ENCODE measurements at places on chromosomes 1 and 21.

DNA sequence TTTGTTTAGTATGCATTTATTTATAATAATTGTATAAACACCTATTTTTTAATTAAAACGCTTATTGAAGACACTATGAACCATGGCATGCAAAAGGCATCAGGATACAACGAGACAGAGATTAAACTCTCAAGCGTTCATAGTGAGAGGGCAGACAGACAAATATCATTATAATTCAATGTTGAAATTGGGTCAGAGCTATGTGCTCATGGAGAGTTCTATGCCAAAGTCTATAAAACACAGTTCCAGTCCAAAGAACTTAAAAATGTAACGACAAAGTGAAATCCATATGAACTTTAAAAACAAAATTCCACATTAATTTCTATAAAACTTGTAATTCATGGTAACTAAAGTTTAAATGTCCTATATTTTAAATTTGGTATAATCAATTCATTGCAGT lies 724.0 kb downstream of the LTN1 start:
- DNase-seq, result no peak

DNA sequence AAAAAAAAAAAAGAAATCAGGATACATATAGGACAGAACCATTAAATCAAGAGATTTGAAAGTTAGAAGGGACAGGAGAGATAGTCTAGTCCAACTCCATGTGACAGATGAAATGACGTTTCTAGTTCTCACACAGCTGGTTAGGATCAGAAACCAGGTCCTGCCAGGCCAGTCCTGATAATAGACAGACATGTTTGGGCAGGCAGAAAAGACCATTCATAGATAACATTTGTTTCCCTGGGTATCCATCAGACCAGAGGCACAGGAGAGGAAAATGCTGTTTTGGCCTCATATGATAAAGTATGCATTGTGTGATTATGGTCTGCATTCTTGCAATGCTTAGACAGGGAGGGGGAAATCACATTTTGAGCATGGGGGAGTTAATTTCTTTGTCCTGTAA lies 29.3 kb downstream of the ZBTB8B start:
- DNase-seq, result no peak

DNA sequence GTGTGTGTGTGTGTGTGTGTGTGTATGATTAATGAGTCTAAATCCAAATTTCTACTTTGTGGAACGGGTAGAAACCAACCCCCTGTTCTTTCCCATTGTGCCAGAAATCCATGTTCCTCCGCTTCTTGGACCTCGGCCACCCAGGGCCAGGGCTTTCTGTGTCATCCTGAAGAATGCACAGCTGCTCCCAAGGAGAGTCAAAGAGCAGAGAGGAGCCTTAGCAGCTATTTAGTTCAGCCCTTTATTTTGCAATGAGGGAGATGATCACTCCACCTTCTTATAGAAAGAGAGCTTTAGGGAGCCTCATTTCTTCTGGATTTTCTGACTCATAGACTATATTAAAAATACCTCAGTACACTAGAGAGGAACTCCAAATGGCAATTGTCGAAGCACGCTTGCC lies 489.3 kb upstream of the VAMP3 start:
- no peak for DNase-seq

DNA sequence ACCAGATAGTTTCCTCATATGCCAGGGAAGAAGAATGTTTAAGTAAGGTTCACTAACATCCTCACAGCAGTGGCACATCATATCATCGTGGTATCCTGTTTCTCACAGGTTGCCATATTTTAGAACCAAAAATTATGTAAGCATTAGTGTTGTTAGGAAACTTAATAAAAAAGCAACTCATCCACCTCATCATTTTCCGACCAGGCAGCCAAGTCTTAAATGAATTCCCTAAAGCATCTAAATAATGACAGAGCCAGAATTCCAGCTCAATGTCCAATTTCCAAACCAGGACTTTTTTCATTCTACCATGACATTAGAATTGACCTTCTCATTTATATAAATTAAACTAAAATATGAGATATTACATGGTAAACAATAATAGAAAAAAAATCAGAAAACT lies 272.7 kb downstream of the NTNG1 start:
- DNase-seq, result no peak

DNA sequence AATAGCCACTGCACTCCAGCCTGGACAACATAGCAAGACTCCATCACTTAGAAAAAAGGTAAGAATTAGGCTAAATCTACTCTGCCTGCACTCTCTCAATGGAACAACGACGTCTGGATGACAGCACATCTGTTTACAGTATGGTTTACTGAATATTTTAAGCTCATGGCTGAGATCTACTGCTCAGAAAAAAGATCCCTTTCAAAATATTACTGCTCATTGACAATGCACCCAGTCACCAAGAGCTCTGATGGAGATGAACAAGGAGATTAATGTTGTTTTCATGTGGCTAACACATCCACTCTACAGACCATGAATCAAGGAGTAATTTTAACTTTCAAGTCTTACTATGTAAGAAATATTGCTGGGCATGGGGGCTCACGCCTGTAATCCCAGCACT lies 58.0 kb downstream of the SLC27A3 start:
- no peak for DNase-seq

DNA sequence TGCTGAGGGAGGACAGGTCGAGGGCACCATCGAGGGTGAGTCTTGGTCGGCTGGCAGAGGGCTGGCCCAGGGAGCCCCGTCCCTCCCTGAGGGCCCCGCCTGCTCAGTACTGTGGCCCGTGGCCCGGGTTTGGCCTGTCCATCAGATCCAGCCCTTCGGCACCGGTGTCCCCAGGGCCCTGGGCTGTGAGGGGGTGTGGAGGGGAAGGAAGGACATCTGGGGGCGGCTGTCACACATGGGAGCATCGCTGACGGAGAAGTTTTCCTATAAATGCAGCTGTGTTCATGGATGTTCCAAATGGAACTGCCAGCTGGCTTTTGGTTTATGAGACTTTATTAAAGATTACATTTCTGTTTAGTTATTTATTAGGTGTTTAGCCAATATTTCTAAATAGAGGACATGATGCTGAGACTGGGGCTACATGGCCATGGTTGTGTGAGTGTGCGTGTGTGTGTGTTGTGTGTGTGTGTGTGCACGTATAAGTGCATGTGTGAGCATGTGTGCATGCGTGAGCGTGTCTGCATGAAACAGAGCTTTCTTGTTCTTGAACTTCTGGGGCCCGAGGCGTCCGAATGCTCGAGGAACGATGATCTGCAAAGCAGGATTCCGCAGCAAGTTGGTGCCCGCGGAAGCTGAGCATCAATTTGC lies 54.3 kb downstream of the SLX9 start:
- no peak for DNase-seq

DNA sequence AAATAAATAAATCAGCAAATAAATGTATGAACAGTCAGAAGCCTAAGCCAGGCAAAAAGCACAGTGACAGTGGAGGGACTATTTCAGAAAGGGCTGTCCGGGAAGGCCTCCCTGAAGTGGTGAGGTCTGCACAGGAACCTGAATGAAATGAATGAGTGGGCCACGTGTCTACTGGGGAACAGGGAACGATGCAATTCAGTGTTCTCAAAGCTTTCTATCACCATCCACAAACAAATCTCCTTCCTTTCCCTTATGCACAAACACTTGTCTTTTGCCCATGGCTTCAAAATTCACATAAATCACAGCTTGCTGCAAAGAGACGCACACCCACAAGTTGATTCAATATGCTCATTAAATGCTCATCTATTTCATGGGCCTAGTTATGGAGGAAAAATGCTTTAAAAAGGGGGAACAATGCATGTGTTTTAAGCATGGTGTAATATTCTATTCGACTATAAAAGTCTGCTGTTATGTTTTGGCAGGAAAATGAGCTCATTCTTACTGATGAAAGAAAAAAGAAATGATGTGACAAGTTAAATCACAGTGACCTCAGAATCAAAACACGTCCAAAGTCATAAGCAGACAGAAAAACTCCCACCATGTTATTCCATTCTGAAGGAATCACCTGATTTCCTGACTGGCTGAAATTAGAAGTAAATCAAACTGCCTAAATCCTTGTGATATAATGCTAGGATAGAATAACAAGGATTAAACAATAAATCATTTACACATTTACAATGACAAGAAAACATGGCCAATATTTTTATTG lies 21.6 kb downstream of the URB1 start:
- DNase-seq, result no peak

- DNase-seq, result no peak
Measured at GRCh38 chr21:37783016-37783415, 133.2 kb downstream of the KCNJ6 start.

DNA sequence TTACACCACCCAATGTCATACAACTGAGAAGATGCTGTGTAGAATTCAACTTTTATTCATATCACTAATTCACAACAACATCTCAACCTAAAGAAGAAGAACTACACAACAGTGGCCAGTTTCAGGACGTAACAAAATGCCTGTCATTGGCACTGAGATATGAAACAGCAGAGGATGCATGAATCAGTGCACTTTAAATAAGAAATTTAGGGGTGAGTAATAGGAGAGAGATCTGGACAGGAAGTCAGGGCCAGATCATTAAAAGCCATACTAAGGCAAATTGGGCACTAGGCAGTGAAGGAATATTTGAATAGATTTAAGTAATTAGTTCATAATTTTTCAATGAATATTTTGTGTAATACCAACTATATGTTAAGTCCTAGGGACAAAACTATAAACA lies 510.5 kb downstream of the PLPP3 start:
- no peak for DNase-seq

Data from nucleus accumbens (tissue), 56 donors.